ENCODE measurements at places on chromosomes 12 and 14. TPM values are rescaled to one million over a fixed set of nuclear protein-coding genes. Genes with fewer than 3 reads are reported as not detected.

The PZP gene
- total RNA-seq = not detected

The PRH1 gene
- 21.2 TPM for total RNA-seq

The CISTR gene
- not detected for total RNA-seq

The GDF3 gene
- total RNA-seq = 0.41 TPM

DNA sequence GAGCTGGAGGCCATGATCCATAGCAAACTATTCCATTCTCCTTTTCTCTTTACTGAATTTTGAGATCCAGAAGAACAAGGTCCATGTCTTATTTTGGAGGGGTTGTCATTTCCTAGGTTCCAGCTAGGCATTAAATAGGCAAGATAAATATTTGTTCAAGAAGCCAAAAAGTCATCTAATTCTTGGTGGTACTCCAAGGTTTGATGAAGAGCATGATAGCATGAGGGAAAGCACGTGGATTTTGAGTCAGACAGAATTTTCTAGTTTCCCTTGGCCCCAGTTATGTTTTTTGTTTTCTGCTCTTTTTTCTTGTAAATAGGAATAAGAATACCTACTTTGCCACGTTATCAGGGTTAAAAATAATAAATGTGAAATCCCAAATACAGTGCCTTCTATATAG, 25.5 kb upstream of the FRMD6 start:
- no peaks in the 10 kb centered on the region for H3K4me1 ChIP-seq
- H3K36me3 ChIP-seq = no peaks in the 10 kb centered on the region
- H3K27me3 ChIP-seq = no peaks in the 10 kb centered on the region
- no peak overlapping the region for H3K27ac ChIP-seq

DNA sequence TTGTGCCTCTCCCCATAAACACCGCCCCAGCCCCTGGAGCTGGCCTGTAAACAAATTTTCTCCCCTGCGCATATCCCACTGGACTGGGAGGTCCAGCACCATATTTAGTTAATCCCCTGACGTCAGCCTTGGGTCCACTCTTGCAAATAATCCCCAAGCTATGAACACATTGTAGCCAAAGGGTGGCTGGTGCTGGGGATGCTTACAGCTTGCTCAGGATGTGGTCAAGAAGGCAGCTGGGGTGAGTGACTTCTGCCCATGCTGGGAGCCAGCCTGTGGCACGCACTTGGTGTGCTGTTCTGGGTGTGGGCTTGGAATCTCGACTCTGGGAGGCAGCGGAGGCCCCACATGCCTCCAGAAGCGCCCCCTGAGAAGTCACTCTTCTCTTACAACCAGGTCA, 32.1 kb downstream of the CMKLR1 start:
- H3K27me3 ChIP-seq = no peaks in the 10 kb centered on the region
- no peaks in the 10 kb centered on the region for H3K36me3 ChIP-seq
- H3K4me1 ChIP-seq = peaks cover 37% of the 10 kb centered on the region
- H3K27ac ChIP-seq = no peak overlapping the region
- H3K4me3 ChIP-seq = no peak overlapping the region
- no peak for DNase-seq

DNA sequence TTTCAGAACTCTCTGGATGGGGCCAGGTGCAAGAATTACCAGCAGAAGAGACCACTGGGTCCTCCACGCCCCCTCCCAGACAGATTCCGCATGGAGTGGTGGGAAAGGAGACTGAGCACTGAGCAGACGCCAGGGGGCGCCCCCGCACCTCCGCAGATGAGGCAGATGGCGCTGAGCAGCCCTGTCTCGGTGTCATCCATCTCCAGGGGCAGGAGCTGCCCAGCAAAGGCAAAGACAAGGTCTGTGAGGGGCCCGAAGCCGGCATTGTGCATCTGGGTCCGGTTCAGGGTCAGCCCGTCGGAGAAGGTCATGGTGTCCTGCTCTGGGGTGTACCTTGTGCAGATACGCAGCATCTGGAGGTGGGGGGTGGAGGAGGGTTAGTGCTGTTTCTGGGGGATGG, 6.3 kb upstream of the ITGB7 start:
- no peak overlapping the region for H3K27ac ChIP-seq
- no peak overlapping the region for H3K4me3 ChIP-seq
- peak; percentile 91 for DNase-seq
- peaks cover 7% of the 10 kb centered on the region for H3K4me1 ChIP-seq
- H3K27me3 ChIP-seq = no peaks in the 10 kb centered on the region

DNA sequence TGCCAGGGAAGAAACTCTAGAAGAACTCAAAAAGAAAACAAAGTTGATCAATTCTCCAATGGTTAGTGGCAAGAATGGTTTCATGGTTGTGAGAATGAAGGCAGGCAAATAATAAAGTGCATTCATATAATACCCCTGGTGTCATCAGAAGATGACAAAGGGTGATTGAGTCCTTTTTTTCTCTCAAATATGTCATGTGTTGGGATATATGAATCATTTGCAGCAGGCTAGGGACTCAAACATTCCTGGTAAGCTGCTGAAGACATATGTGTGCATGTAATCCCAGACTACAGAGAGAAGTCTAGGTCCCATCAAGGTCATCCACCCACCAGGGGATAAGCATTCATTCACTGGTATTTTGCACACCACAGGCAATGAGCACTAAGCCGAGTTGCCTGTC, 82.4 kb upstream of the MYF6 start:
- H3K36me3 ChIP-seq = no peaks in the 10 kb centered on the region
- H3K4me1 ChIP-seq = no peaks in the 10 kb centered on the region
- H3K27ac ChIP-seq = no peak overlapping the region
- no peak for DNase-seq
- no peaks in the 10 kb centered on the region for H3K27me3 ChIP-seq

DNA sequence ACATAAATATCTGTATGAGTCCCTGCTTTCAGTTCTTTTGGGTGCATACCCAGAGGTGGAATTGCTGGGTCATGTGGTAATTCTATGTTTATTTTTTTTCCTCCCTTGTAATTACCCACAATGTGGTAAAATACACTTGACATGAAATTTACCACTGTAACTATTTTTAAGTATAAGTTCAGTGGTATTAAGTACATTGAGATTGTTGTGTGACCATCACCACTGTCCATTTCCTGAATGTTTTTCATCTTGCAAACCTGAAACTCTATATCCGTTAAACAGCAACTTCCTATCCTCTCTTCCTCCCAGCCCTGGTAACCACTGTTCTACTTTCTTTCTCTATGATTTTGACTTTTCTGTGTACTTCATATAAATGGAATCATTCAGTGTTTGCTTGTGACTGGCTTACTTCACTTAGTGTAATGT, 51.4 kb downstream of the BORCS5 start:
- peak overlapping the region; percentile 6 for H3K27ac ChIP-seq
- no peak for DNase-seq
- H3K27me3 ChIP-seq = no peaks in the 10 kb centered on the region
- no peak overlapping the region for H3K4me3 ChIP-seq

- no peak for DNase-seq
- peaks cover 20% of the 10 kb centered on the region for H3K4me1 ChIP-seq
- H3K36me3 ChIP-seq = no peaks in the 10 kb centered on the region
- H3K27ac ChIP-seq = peak overlapping the region; percentile 23
Observed at GRCh38 chr14:32509632-32510187, 180.6 kb downstream of the AKAP6 start.

GRCh38 chr12:7656121-7656520, 9.6 kb downstream of the APOBEC1 start:
- no peaks in the 10 kb centered on the region for H3K36me3 ChIP-seq
- DNase-seq = peak; percentile 7
- H3K4me3 ChIP-seq = no peak overlapping the region
- H3K4me1 ChIP-seq = no peaks in the 10 kb centered on the region
- no peak overlapping the region for H3K27ac ChIP-seq
- no peaks in the 10 kb centered on the region for H3K27me3 ChIP-seq

DNA sequence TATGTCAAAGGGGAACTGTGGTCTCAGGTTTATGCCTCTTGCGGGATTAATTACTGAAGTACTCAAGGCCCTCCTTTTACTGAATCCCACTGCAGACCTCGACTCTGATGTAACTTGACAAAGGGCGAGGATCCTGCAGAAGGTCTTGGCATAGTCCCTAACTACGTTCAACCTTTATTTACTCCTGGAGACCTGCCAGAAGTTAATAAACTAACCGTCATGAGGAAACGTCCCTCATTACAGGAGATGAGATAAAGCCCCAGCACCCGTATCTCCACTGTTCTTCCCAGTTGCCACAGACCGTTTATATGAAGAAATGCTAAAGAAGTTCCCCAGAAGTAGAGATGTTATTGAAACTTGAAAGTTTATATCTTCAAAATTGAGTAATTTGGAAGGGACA, 190.9 kb downstream of the ETV6 start:
- no peak overlapping the region for H3K27ac ChIP-seq
- no peak overlapping the region for H3K4me3 ChIP-seq
- H3K36me3 ChIP-seq = no peaks in the 10 kb centered on the region
- no peaks in the 10 kb centered on the region for H3K27me3 ChIP-seq

- H3K36me3 ChIP-seq = no peaks in the 10 kb centered on the region
- no peak overlapping the region for H3K27ac ChIP-seq
- H3K4me3 ChIP-seq = no peak overlapping the region
- no peaks in the 10 kb centered on the region for H3K27me3 ChIP-seq
- peaks cover 8% of the 10 kb centered on the region for H3K4me1 ChIP-seq
Observed at GRCh38 chr12:27207615-27208413, 36.3 kb upstream of the STK38L start.

GRCh38 chr12:66589095-66589494, 89.8 kb downstream of the GRIP1 start:
- no peak for DNase-seq
- H3K27me3 ChIP-seq = no peaks in the 10 kb centered on the region
- no peaks in the 10 kb centered on the region for H3K36me3 ChIP-seq
- no peak overlapping the region for H3K4me3 ChIP-seq
- no peaks in the 10 kb centered on the region for H3K4me1 ChIP-seq

DNA sequence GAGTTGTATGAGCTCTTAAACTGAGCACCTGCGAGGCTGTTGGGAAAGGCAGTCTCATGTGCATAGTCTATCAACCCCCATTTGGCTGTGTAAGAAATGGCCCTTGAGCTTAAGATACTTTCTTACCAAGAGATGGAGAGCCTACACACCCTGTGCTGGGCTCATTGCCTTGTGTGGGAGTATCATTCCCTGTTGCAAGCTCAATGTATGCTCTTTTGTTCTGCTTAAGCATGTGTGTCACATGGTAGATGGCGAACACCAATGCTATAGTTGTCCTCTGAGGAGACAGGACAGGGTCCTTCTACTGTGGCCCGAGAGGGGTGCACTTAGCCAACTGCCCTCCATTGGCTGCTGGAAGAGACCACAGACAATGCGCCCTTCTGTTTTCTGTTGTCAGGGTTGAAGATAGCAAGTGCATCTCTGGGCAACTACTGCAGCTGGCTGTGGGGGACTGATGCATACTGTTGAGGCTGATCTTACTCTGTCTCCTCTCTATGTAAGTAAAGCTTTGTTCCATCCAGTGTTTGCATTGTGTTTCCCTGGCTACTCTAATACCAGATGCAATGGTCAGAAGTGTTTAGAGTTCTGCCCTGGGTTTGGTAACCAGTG, 79.5 kb downstream of the PTPRB start:
- no peaks in the 10 kb centered on the region for H3K4me1 ChIP-seq
- no peak overlapping the region for H3K27ac ChIP-seq
- H3K27me3 ChIP-seq = no peaks in the 10 kb centered on the region
- no peaks in the 10 kb centered on the region for H3K36me3 ChIP-seq
- H3K4me3 ChIP-seq = no peak overlapping the region

Measured in Caco-2 (cell line).